ENCODE measurements at places on chromosomes 12 and 14.
A peak's percentile ranks its signal among the peaks of the same experiment; 100 is the strongest.

GRCh38 chr14:54570631-54571415, 3.9 kb downstream of the SAMD4A start:
- DNase-seq = no peak
- H3K36me3 ChIP-seq = peaks cover 19% of the 10 kb centered on the region
- no peak overlapping the region for H3K4me3 ChIP-seq
- no peak overlapping the region for H3K27ac ChIP-seq
- no peaks in the 10 kb centered on the region for H3K27me3 ChIP-seq

DNA sequence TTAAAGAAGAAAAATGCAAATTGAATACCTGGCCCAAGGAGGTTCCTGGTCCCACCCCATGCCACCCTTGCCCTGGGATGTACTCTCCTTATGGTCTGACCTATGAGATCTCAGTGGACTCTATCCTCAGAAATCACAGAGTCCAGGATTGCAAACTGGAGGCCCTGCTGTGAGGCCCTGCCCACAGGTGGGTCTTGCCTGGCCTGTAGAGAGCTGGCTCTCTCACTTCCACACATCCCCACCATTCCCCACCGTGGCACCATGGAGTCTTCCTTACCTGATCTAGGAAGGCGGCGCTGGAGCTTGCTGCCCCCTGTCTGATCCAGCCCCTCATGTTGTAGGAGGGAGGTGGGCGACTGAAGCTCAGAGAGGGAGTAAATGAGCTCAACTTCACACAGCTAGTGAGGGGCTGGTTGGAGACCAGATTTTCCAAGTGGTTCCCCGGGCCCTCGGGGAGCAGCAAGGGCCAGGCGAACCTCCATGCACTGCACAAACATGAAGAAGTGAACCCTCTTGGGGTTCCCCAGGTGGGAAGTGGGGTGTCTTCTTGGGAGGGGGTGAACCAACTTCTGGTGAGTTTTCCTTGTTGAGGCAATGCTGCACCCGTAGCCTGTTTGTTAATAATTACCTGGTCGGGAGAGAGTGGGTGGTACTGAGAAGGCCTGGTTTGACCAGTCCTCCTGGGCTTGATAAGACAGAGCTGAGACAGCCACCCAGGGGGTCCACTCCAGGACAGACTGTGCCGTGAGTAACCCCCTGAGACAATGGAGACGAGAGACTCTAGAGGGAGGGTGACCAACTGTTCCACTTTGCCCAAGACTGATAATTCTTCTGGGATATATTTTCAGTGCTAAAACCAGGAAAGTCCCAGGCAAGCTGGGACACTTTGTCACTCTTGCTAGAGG, at the start of gene SERPINA4:
SERPINA4 (plus strand) TSS at position 692 of the 905 bp plus-strand sequence. CDS start 2,041 bp downstream, outside the sequence.
- H3K36me3 ChIP-seq = peaks cover 1% of the 10 kb centered on the region
- no peaks in the 10 kb centered on the region for H3K4me1 ChIP-seq
- DNase-seq = no peak

DNA sequence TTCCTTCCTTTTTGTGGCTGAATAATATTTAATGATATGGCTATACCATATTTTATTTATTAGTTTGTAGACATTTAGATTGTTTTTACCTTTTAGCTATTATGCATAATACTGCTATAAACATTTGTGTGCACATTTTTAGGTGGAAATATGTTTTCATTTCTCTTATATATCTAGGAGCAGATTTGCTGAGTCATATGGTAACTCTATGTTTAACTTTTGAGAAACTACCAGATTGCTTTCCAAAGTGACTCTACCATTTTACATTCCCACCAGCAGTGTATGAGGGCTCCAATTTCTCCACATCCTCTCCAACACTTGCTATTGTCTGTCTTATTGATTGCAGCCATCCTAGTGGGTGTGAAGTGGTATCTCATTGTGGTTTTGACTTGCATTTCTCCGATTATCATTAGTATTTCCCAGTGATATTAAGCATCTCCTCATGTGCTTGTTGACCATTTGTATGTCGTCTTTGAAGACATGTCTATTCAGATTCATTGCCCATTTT, 160.2 kb downstream of the KICS2 start:
- H3K36me3 ChIP-seq = no peaks in the 10 kb centered on the region
- no peak overlapping the region for H3K27ac ChIP-seq
- peaks cover 8% of the 10 kb centered on the region for H3K27me3 ChIP-seq
- no peaks in the 10 kb centered on the region for H3K4me1 ChIP-seq
- H3K4me3 ChIP-seq = no peak overlapping the region

GRCh38 chr12:27201169-27201568, 42.9 kb upstream of the STK38L start:
- no peak for DNase-seq
- no peak overlapping the region for H3K27ac ChIP-seq
- no peaks in the 10 kb centered on the region for H3K4me1 ChIP-seq
- H3K4me3 ChIP-seq = no peak overlapping the region

GRCh38 chr12:128068211-128068610, 198.8 kb upstream of the TMEM132C start:
- no peaks in the 10 kb centered on the region for H3K36me3 ChIP-seq
- no peaks in the 10 kb centered on the region for H3K27me3 ChIP-seq
- no peak for DNase-seq
- no peaks in the 10 kb centered on the region for H3K4me1 ChIP-seq
- H3K4me3 ChIP-seq = no peak overlapping the region
- H3K27ac ChIP-seq = no peak overlapping the region

- H3K27ac ChIP-seq = no peak overlapping the region
- no peak overlapping the region for H3K4me3 ChIP-seq
- H3K4me1 ChIP-seq = no peaks in the 10 kb centered on the region
Measured at GRCh38 chr12:45329238-45329637, 113.3 kb downstream of the ANO6 start.

- H3K4me3 ChIP-seq = no peak overlapping the region
Measured at GRCh38 chr12:3101309-3102024, 24.3 kb downstream of the TSPAN9 start.

GRCh38 chr12:52441320-52441911, 7.2 kb upstream of the KRT75 start:
- no peak overlapping the region for H3K27ac ChIP-seq
- no peak for DNase-seq
- no peak overlapping the region for H3K4me3 ChIP-seq

DNA sequence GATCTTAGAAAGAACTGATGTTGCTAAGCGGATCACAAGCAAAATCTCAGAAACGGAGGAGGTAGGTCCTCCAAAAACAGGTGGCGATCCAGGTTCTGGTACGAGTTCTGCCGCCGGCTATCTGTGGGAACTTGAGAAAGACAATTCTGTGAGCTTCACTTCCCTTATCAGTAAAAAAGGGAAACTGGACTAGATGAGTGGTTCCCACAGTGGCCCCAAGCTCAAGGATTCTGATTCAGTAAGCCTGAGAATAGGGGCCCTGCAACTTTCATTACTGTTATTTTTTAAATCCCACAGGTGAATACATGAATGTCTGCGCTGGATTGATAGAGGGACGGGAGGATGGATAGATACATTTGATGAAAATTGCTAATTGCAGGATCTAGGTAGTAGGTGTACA, 160.2 kb downstream of the PPM1H start:
- no peak overlapping the region for H3K27ac ChIP-seq
- H3K4me3 ChIP-seq = no peak overlapping the region
- no peak for DNase-seq
- H3K4me1 ChIP-seq = no peaks in the 10 kb centered on the region

DNA sequence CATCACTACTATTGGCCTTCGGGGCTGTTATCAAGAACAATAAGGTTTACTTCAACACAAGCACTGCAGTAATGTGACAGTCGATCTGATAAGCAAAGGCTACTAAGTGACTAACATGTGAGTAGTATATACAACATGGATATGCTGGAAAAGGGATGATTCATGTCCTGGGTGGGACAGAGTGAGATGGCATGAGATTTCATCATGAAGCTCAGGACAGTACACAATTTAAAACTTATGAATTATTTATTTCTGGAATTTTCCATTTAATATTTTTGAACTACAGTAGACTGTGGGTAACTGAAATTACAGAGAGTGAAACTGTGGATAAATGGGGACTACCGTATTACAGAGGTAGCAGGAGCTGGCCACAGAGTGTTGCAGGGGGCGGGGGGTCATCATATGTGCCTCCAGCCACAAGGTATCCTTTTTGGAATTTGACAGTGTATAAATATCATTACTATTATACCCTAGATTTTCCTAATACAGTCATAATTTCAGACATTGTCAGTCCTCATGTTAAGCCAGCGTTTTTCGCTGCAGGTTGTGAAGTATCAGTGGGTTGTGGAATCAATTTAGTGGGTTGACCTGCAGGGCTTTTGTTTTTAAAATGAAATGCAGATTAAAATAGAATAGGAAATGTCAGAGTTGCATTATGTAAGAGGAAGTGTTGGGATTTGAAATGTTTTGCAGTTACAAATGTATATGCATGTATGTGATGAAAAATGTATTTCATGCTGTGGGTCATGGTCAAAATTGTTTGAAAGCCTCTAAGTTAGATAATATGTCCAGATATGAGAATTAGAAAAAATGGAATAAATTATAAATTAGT, 148.0 kb upstream of the NUDT4 start:
- no peaks in the 10 kb centered on the region for H3K36me3 ChIP-seq
- H3K4me1 ChIP-seq = peaks cover 3% of the 10 kb centered on the region
- no peak overlapping the region for H3K27ac ChIP-seq
- no peak overlapping the region for H3K4me3 ChIP-seq

- no peak overlapping the region for H3K27ac ChIP-seq
- no peak overlapping the region for H3K4me3 ChIP-seq
- DNase-seq = no peak
- H3K36me3 ChIP-seq = no peaks in the 10 kb centered on the region
Measured at GRCh38 chr14:72377016-72377415, 444.8 kb downstream of the RGS6 start.

- H3K4me3 ChIP-seq = no peak overlapping the region
- no peaks in the 10 kb centered on the region for H3K36me3 ChIP-seq
- H3K27ac ChIP-seq = no peak overlapping the region
- DNase-seq = no peak
- H3K27me3 ChIP-seq = no peaks in the 10 kb centered on the region
Measured at GRCh38 chr12:76108356-76108755, 23.9 kb upstream of the NAP1L1 start.

DNA sequence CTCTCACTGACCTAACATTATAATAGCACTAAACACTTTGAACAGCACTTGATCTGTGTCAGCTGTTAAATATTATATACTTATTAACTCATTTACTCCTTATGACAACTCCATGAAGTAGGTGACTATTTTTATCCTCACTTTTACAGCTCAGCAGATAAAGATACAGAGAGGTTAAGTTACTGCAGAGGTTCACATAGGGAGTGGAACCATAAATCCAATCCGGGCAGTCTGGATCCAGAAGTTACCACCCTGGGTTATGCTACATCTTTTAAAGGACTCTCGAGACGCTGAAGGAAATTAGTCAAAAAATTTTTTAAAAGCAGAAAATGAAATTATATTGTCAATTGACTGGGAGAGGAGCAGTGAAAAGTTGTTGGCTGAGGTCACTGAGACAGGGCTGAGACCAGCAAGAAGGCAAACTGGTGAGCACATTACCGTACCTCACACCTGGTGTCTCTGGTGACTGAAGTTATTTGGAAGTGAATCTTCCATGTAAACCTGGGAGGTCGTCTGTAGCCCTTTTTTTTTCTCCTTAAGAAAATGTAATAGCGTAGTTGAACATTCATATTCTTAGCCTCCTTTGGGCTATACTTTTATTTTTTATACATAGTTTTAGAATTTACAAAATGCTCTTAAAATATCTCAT, 1.2 kb upstream of the RIMKLB start:
- peak overlapping the region; percentile 98 for H3K4me3 ChIP-seq
- H3K27ac ChIP-seq = peak overlapping the region; percentile 94
- DNase-seq = no peak
- H3K4me1 ChIP-seq = peaks cover 58% of the 10 kb centered on the region
- no peaks in the 10 kb centered on the region for H3K27me3 ChIP-seq

- H3K27ac ChIP-seq = peak overlapping the region; percentile 74
- no peaks in the 10 kb centered on the region for H3K27me3 ChIP-seq
- H3K4me3 ChIP-seq = no peak overlapping the region
- no peak for DNase-seq
Measured at GRCh38 chr12:69509904-69510827, 40.0 kb downstream of the FRS2 start.

- H3K4me3 ChIP-seq = no peak overlapping the region
- DNase-seq = no peak
- no peaks in the 10 kb centered on the region for H3K27me3 ChIP-seq
Measured at GRCh38 chr14:84085493-84085892, 1444.5 kb upstream of the FLRT2 start.

DNA sequence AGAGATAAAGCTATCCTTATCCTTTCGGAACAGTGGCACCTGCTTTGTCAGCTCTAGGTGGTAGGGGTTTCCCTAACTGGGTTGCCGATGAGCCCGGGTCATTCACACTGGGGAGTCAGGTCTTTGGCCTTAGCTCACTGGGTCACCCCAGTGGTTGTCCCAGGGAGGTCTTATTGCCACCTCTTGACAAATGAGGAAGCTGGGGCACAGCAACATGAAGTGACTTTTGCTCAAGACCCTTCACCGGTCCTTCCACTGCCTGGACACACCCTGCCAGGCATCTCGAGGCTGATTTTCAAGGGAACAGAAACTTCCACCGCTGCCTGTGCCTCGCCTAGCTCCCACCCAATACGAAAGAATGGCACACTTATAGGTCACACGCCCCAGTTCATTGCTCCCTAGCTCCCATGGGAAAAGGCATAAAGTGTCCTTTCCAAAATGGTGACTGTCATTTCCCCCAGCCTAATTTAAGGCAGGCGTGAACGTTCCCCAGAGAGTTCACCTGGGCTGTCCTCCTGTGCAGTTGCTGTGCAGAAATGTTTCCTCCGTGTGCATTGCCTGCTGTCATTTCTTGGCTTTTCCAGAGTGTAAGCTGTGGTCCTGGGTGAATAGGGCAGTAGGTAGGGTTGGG, 156.1 kb upstream of the CCND2 start:
- H3K4me3 ChIP-seq = peak overlapping the region; percentile 84
- no peak for DNase-seq
- H3K27me3 ChIP-seq = no peaks in the 10 kb centered on the region
- H3K27ac ChIP-seq = peak overlapping the region; percentile 96
- H3K36me3 ChIP-seq = no peaks in the 10 kb centered on the region

GRCh38 chr12:126950266-126950665, 1316.7 kb upstream of the TMEM132C start:
- H3K27me3 ChIP-seq = no peaks in the 10 kb centered on the region
- H3K27ac ChIP-seq = no peak overlapping the region
- DNase-seq = no peak
- no peaks in the 10 kb centered on the region for H3K4me1 ChIP-seq
